ENCODE measurements at places on chromosomes 13 and 19.

DNA sequence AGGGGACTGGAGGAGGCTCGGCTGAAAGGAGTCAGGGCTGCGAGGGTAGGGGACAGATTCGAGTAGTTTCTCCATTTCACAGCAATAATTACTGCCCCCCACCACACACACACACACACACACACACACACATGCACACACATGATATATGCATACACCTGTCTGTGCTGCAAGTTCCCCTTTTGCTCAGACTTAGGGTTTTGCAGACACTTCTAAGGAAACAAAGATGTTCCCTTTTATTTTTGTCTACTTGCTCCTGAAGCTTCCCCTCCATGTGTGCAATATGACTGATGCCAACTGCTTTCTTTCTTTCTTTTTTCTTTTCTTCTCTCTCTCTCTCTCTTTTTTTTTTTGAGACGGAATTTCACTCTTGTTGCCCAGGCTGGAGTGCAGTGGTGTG, 13.4 kb downstream of the MBD3L2B start:
- DNase-seq, result no peak

GRCh38 chr13:48275507-48275906, 28.0 kb upstream of the RB1 start:
- no peak for DNase-seq

- no peak for DNase-seq
Measured at GRCh38 chr13:76929320-76929719, 19.0 kb upstream of the ACOD1 start.

DNA sequence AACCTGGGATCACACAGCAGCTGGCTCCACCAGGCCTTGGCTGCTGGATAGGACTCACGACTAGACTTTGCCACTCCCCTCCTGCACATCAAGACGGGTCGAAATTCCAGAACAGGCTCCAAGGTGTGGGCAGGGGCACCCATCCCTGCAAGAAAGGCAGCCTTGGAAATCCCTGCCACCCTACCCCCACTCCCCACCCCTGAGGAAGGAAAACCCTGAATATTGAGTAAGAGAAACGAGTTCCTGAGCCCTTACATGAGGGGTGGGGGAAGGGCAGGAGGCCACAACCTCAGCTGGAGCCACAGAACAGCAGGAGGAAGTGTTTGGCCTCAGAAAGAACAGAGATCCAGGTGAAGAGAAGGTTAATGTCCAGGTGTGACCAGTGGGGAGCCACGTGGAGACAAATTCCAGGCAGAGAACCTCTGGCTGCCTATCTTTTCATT, 20.1 kb downstream of the DEDD2 start:
- no peak for DNase-seq

DNA sequence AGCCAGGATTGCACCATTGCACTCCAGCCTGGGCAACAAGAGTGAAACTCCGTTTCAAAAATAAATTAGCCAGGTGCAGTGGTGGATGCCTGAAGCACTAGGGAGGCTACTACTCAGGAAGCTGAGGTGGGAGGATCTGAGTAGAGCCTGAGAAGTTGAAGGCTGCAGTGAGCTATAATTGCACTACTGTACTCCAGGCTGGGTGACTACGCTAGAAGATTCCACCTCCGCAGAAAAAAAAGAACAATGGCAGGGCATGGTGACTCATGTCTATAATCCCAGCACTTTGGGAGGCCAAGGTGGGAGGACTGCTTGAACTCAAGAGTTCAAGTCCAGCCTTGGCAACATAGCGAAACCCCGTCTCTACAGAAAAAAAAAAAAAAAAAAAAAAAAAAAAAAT, 20.5 kb downstream of the HAUS8 start:
- peak; percentile 16 for DNase-seq

DNA sequence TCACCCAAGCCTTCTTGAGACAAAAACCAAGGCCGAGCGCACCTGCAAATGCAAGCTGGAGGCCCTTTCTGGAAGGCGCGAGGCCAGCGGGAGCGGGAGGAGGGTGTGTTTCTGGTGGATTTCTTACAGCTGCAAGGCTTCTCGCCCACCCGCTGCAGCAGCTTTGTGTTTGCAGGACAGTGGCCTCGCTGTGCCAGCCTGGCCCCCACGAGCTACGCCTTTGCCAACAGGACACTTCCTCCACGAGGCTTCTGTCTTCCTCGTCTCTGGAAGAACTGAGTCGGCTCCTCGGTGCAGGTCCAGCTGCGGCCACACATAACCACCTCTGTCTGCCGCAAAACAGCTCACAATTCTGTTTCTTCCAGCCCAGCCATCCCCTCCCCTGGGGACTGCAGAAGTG, 10.1 kb downstream of the ATCAY start:
- DNase-seq, result no peak

All from fibroblast of pulmonary artery (primary cell).